ENCODE measurements at places on chromosomes 12 and 14. TPM values are rescaled to one million over a fixed set of nuclear protein-coding genes. Genes with fewer than 3 reads are reported as not detected.

- no peak for DNase-seq
Measured at GRCh38 chr14:100982762-100983161, 79.2 kb upstream of the RTL1 start.

- no peak for DNase-seq
Measured at GRCh38 chr14:69675877-69676416, 64.6 kb downstream of the SUSD6 start.

DNA sequence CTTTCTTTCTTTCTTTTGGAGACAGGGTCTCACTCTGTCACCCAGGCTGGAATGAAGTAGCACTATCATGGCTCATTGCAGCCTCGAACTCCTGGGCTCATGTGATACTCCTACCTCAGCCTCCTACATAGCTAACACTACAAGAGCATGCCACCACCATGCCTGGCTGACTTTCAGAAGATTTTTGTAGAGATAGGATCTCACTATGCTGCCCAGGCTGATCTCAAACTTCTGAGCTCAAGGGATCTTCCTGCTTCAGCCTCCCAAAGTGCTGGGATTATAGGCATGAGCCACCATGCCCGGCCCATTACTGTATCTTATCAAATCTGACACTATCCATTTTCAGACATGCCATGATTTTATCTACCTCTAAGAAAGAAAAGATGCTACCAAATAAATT is 31.6 kb downstream of the NDUFA12 start:
- no peak for DNase-seq

- DNase-seq = no peak
Measured at GRCh38 chr12:96170328-96170727, 23.8 kb upstream of the ELK3 start.

DNA sequence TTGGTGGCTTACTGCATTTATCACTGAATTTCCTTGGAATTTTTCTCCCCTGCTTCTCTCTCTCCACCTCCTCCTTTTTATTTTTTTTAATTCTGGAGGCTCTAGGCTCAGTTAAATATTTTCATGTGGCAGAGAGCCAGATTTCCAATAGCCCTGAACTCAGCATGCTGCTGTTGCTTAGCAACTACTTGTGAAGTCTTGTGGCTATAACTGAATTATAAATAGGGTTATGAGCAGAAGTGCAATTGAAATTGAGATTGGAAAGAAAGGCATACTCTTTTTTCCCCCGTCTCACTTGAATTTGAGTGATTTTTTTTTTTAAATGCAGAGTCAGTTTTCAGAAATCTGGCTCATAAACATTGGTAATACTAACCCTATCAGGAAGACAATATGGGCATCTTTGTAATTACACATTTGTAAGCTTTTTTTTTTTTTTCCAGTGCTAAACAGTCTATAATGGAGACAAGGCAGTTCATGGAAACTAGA is 38.3 kb downstream of the ATF7IP start:
- no peak for DNase-seq

DNA sequence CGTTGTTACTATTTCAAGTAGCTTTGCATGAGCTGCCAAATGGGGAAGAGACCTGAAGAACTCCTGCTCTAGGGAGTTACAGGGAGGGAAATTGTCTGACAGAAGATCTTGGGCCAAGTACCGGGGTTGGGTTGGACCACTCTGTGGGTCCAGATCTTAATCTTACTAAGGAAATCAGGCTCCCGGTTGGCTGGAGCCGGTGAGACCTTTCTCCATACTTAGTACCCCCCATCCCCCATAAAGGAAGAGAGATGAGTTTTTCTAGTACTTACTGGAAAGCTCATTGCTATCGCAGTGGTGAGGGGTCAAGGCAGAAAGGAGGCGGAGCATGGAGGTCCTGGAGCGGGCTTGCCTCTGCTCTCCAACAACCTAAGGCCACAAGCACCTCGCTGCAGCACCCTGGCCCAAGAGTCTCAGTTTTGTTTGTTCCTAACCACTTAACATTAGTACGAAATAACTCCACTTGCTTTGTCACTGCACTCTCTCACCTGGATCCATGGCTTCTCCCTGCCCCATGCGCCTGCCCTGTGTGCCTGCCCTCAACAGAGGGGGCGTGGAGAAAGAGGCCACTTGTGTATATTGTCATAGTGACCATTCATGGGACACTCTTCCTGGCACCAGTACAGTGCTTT is 6.8 kb upstream of the UNC119B start:
- DNase-seq = no peak

- DNase-seq = no peak
Measured at GRCh38 chr12:60872850-60873713, 1277.3 kb downstream of the SLC16A7 start.

- DNase-seq = no peak
Measured at GRCh38 chr12:2160043-2160442, 107.3 kb downstream of the CACNA1C start.

DNA sequence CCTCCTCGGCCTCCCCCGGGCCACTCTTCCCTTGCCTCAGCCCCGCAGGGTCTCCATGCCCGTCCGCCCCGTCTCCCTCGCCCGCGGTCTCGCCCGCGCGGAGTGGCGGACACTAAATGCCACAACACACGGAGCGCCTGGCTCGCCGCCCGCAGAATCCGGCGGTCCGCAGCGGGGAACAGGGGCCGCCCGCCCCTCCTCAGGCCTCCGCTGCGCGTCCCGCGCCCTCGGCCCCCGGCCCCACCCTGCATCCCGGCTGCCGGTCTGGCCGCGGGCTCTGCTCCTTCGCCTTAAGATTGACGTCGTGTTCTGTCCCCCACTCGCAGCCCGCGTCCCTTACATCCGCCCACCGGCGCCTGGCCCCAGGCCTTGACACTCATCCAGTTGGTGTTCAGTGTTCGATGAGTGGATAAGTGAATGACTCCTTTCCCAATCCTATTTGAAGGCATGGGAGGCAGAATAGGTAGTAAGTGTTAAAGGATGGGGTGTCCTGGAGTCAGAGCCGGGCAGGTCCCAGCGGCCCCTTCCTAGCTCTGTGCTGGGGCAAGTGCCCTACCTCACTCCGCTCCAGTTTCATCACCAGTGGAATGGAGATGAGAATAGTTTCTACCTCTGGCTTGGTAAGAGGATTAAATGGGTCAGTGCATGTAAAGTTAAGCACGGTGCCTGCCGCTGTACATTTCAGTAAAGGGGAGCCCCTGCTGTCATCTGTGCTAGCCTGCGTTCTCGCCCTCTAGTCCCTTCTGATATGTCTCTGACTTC is 622 bp downstream of the TECPR2 start:
- DNase-seq = no peak

Gene GLIPR1
- 19.5 TPM for total RNA-seq

Gene AQP6
- total RNA-seq = not detected

- no peak for DNase-seq
Measured at GRCh38 chr14:65972891-65973290, 513.3 kb upstream of the CCDC196 start.

DNA sequence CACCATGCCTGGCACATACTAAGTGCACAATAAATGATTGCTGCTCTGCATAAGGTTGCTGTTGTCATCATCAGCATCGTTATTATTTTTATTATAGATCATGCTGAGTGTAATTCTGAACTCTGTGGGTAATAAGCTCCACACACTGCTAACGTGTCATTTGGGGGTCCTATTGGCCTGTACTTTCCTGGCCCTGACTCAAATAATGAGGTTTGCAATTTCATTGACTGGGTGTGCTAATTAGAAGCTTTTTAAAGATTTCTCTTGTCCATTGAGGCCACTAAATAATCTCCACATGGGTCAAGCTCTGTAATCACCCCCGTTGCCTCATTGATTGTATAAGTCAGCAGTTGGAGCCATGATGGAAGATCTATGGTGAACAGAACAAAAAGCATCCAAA is 320.8 kb upstream of the TMPO start:
- DNase-seq = no peak
